Adipose tissue (tissue), 3 donors: ENCODE measurements at places on chromosomes 1 and 21. TPM values are rescaled to one million over a fixed set of nuclear protein-coding genes. Genes with fewer than 3 reads are reported as not detected.

The LRRC38 gene
- polyA plus RNA-seq: 0.22 TPM

The MPL gene
- polyA plus RNA-seq: not detected

The PLA2G2C gene
- polyA plus RNA-seq: not detected

The BSND gene
- polyA plus RNA-seq: not detected

The TMEM240 gene
- polyA plus RNA-seq: 0.85 TPM

The RIMS3 gene
- 0.36 TPM for polyA plus RNA-seq

The S100A11 gene
- 1,229 TPM for polyA plus RNA-seq

The IGSF3 gene
- 1.1 TPM for polyA plus RNA-seq

The NUDT4B gene
- polyA plus RNA-seq: 6.0 TPM

The S100A16 gene
- 160 TPM for polyA plus RNA-seq

The VHLL gene
- not detected for polyA plus RNA-seq

The MAP3K7CL gene
- polyA plus RNA-seq: 4.9 TPM

The LRRC3 gene
- 0.81 TPM for polyA plus RNA-seq

The PRUNE1 gene
- 8.6 TPM for polyA plus RNA-seq

The AMY2A gene
- polyA plus RNA-seq: 0.37 TPM

The FAM151A gene
- polyA plus RNA-seq: 0.22 TPM

The NBPF11 gene
- polyA plus RNA-seq: 8.7 TPM

The LCE1D gene
- polyA plus RNA-seq: not detected

The GSTM1 gene
- 35.4 TPM for polyA plus RNA-seq

The MEF2D gene
- 17.4 TPM for polyA plus RNA-seq

The SLAMF9 gene
- 0.12 TPM for polyA plus RNA-seq

The RORC gene
- polyA plus RNA-seq: 0.22 TPM

The SPATA1 gene
- 0.28 TPM for polyA plus RNA-seq

The SLAMF7 gene
- 0.34 TPM for polyA plus RNA-seq

The SEMA4A gene
- 2.1 TPM for polyA plus RNA-seq

The TDRD5 gene
- polyA plus RNA-seq: 0.31 TPM

The POGK gene
- polyA plus RNA-seq: 6.2 TPM

The NBPF20 gene
- 0.86 TPM for polyA plus RNA-seq

The DPT gene
- polyA plus RNA-seq: 76.2 TPM

The HLCS gene
- polyA plus RNA-seq: 7.8 TPM

The SPEN gene
- 28.8 TPM for polyA plus RNA-seq

The SPRR1B gene
- 2.6 TPM for polyA plus RNA-seq

The DCST2 gene
- 0.67 TPM for polyA plus RNA-seq

The SPRR4 gene
- polyA plus RNA-seq: not detected

The UBXN11 gene
- polyA plus RNA-seq: 13.1 TPM

The TMEM50A gene
- 79.2 TPM for polyA plus RNA-seq

The AGO3 gene
- polyA plus RNA-seq: 5.4 TPM

The CD1D gene
- polyA plus RNA-seq: 2.6 TPM

The CFHR1 gene
- polyA plus RNA-seq: 1.3 TPM

The PEX11B gene
- polyA plus RNA-seq: 18.3 TPM

The PADI4 gene
- polyA plus RNA-seq: 2.4 TPM

The METTL25B gene
- polyA plus RNA-seq: 25.4 TPM

The KRTAP12-2 gene
- polyA plus RNA-seq: not detected

The SUCO gene
- polyA plus RNA-seq: 7.7 TPM

The DDAH1 gene
- 9.1 TPM for polyA plus RNA-seq

The RXFP4 gene
- polyA plus RNA-seq: 0.07 TPM

The SYF2 gene
- 98.3 TPM for polyA plus RNA-seq

The SLC39A1 gene
- polyA plus RNA-seq: 58.5 TPM

The HSD3B2 gene
- 0.05 TPM for polyA plus RNA-seq

The SLC25A24 gene
- polyA plus RNA-seq: 19.6 TPM

The DNALI1 gene
- polyA plus RNA-seq: 13.3 TPM

The FCRLA gene
- polyA plus RNA-seq: 0.28 TPM
